Cardiac ventricle fibroblast (primary cell): ENCODE measurements at places on chromosomes 12 and 14. TPM values are rescaled to one million over a fixed set of nuclear protein-coding genes. Genes with fewer than 3 reads are reported as not detected.

INHBC gene
- total RNA-seq, result not detected in 2 replicates

GYS2 gene
- not detected in 2 replicates for total RNA-seq

CCDC198 gene
- not detected in 2 replicates for total RNA-seq

LALBA gene
- total RNA-seq, result not detected in 2 replicates

PLA2G1B gene
- total RNA-seq, result not detected in 2 replicates

NGB gene
- not detected in 2 replicates for total RNA-seq

DUSP16 gene
- 4.8 and 5.0 TPM in 2 replicates for total RNA-seq
